ENCODE measurements at places on chromosomes 12 and 14. TPM values are rescaled to one million over a fixed set of nuclear protein-coding genes. Genes with fewer than 3 reads are reported as not detected.

The PRPH gene
- 1.4 TPM for total RNA-seq

The ISM2 gene
- not detected for total RNA-seq

The IGF1 gene
- total RNA-seq: 42.3 TPM

The KCNH5 gene
- 0.03 TPM for total RNA-seq

The CPSF6 gene
- total RNA-seq: 19.4 TPM

The SVOP gene
- total RNA-seq: not detected

The SLC10A1 gene
- total RNA-seq: not detected

The GZMH gene
- total RNA-seq: not detected

All from lower leg skin (tissue), 4 donors.